ENCODE measurements at places on chromosomes 7 and 10. TPM values are rescaled to one million over a fixed set of nuclear protein-coding genes. Genes with fewer than 3 reads are reported as not detected.

Gene ANKRD61
- total RNA-seq: not detected

Gene NPC1L1
- 0.17 TPM for total RNA-seq

Gene GPER1
- total RNA-seq: 4.9 TPM

Gene HOXA1
- 1.2 TPM for total RNA-seq

Gene CRHR2
- total RNA-seq: not detected

Gene ZC3HAV1L
- 7.1 TPM for total RNA-seq

Gene PTN
- total RNA-seq: 35.4 TPM

Gene ZNF488
- total RNA-seq: not detected

Gene LRRC18
- total RNA-seq: under 0.01 TPM

Gene CYP26A1
- not detected for total RNA-seq

Gene RARRES2
- 20.7 TPM for total RNA-seq

Gene MEIG1
- not detected for total RNA-seq

Gene TBC1D12
- total RNA-seq: 17.0 TPM

Gene DEPP1
- 77.9 TPM for total RNA-seq

Gene ATOH7
- not detected for total RNA-seq

Gene SFRP5
- total RNA-seq: not detected

Gene HKDC1
- under 0.01 TPM for total RNA-seq

Gene LOXL4
- total RNA-seq: 78.2 TPM

Data from smooth muscle cell of trachea (primary cell).